CD4-positive, alpha-beta T cell (primary cell): ENCODE measurements at places on chromosomes 11 and 22.

DNA sequence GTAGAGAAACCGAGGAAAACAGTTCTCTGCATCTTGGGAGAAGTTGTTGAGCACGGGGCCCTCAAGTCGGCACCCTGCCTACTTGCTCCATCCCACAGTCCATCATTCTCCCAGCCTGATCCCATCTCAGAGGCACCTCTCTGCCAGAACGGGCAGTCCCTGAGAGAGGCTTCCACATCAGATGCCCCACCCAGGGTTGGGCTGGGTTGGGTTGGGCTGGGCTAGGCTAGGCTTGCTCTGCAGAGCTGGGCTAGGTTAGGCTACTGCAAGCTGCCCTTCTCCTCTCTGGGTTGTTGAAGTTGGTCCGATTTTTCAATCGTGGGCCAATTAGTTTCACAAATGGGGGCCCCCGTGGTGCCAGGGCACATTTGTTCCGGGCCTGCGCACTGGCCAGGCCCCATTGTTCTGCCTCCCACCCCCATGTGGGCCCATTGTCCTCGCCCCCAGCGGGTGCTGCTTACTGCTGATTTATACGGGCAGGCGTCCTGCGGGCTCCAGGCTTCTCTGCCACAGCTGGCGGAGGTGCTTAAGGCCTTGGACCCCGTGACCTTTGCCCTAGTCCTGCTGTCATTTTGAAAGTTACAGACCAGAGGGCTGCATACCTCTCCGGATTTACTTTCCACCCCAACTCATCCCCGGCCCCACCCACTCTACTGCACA lies 63.7 kb upstream of the NNMT start:
- no peak for DNase-seq

- DNase-seq: no peak
Measured at GRCh38 chr22:23501708-23502107, 78.4 kb downstream of the IGLL1 start.

GRCh38 chr11:73977856-73978519 lies 4.7 kb downstream of the UCP2 start:
- no peak for DNase-seq

DNA sequence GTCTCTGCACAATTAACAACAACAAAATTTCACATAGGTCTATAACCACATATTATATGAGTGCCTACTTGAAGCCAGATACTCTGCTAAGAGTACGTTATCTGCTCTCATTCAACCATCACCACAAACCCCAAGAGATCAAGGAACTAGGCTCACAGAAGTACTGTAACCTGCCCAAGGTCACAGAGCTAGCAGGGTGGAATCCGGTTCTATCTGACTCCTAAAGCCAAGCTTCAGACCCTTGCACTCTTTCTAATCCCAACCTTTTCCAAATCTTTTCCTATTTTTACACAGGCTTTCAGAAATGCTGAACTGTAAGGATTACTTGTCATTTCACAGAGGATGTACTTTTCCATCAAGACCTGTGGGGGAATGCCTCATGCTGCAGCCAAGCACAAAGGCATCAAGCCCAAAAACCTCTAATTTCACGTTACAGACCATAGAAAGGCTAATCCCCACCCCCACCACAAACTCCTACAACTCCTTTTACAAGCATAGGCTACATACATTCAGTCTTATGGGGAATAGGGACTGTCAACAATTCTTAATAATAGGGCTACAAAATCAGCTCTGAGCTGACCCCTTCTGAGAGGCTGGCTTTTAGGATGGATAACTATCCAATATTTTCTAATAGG lies 927 bp downstream of the PRCP start:
- DNase-seq: no peak

GRCh38 chr11:43972366-43972765 lies 29.9 kb downstream of the C11orf96 start:
- no peak for DNase-seq

GRCh38 chr22:18075720-18076497 lies 1.9 kb upstream of the PEX26 start:
- DNase-seq: no peak

DNA sequence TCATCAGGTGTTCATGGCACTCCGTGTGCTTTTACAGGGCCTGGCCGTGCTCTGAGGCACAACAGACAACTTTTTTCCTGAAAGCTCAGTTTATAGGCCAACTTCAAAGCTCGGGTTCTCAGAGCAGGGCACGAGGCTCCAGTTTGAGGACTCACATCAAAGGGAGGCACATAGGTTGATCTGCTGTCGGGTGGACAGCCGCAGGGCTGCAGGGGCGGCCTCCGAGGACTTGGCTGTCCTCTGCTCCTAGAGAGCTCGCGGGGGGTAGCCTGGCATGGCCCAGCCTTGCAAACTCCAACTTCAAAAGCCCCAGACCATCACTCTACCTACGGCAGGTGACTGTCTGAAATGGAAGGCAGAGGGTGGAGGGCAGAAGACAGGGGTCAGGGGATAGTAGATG lies 31.6 kb downstream of the C11orf58 start:
- no peak for DNase-seq

DNA sequence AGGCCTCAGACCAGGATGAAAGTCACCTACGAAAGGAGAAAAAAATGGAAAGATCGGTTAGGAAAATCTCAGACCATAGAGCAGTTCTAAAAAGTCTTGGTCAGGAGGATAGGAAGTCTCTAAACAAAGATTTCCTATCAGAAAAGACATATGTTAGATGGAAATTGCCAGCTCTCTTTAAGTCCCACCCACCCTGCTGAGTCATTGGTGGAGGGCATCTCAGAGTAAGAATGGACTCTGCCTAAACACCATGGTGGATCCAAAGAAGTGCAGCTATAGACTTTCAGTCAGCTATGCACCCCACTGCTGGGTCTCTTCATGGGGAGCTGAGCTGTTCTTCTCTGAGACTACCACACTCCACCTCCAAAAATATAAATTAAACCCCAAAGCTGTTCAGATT lies 3.7 kb downstream of the OR8B2 start:
- DNase-seq: no peak

- no peak for DNase-seq
Measured at GRCh38 chr22:20948450-20948849, 18.6 kb upstream of the AIFM3 start.

- DNase-seq: no peak
Measured at GRCh38 chr22:46078241-46079092, 71.9 kb upstream of the PPARA start.
